Parietal lobe (tissue), 2 donors: ENCODE measurements at places on chromosomes 4 and X. TPM values are rescaled to one million over a fixed set of nuclear protein-coding genes. Genes with fewer than 3 reads are reported as not detected.

KCNIP4 gene
- 12.5 TPM for total RNA-seq

SLC39A8 gene
- 5.0 TPM for total RNA-seq

GUCY1A1 gene
- total RNA-seq: 72.6 TPM

PABPC4L gene
- 0.94 TPM for total RNA-seq

GCNA gene
- total RNA-seq: 5.3 TPM

NLRP2B gene
- 0.31 TPM for total RNA-seq

GYG2 gene
- total RNA-seq: 5.6 TPM

SOWAHD gene
- 0.31 TPM for total RNA-seq

TNIP3 gene
- not detected for total RNA-seq

DKK2 gene
- 1.3 TPM for total RNA-seq

SLC25A31 gene
- not detected for total RNA-seq

ARX gene
- 14.4 TPM for total RNA-seq

SYTL5 gene
- 2.2 TPM for total RNA-seq

PPP1R2C gene
- total RNA-seq: not detected

PDZD11 gene
- 30.0 TPM for total RNA-seq

EDNRA gene
- 11.0 TPM for total RNA-seq

RHOH gene
- total RNA-seq: not detected

RBM10 gene
- total RNA-seq: 43.2 TPM

ELOVL6 gene
- total RNA-seq: 38.5 TPM

FDCSP gene
- not detected for total RNA-seq

FGF5 gene
- total RNA-seq: 0.63 TPM

GPR119 gene
- not detected for total RNA-seq

SLC10A3 gene
- total RNA-seq: 2.8 TPM

UGT2B28 gene
- not detected for total RNA-seq
